ENCODE measurements at places on chromosomes 6 and 20.
A peak's percentile ranks its signal among the peaks of the same experiment; 100 is the strongest.

GRCh38 chr20:49705358-49705757 lies 8.3 kb downstream of the B4GALT5 start:
- peak; percentile 71 for DNase-seq

DNA sequence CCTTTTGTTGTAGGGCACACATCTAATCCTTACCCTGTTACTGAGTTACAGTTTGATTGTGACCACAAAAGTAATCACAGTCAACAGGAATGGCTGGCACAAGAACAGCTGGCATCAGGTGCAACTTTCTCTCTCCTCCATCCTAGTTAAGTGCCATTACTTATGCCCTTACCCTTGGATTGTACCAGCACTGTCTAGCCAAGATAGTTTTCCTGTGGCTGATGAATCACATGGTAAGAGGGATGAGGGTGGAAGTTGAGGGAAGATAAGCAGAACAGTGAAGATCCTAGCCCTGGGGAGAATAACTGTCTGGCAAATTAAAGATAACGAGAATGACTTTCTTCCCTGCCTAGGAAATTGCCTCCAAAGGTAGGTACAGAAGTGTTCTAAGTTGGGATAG lies 42.0 kb downstream of the RNF217 start:
- no peak for DNase-seq

DNA sequence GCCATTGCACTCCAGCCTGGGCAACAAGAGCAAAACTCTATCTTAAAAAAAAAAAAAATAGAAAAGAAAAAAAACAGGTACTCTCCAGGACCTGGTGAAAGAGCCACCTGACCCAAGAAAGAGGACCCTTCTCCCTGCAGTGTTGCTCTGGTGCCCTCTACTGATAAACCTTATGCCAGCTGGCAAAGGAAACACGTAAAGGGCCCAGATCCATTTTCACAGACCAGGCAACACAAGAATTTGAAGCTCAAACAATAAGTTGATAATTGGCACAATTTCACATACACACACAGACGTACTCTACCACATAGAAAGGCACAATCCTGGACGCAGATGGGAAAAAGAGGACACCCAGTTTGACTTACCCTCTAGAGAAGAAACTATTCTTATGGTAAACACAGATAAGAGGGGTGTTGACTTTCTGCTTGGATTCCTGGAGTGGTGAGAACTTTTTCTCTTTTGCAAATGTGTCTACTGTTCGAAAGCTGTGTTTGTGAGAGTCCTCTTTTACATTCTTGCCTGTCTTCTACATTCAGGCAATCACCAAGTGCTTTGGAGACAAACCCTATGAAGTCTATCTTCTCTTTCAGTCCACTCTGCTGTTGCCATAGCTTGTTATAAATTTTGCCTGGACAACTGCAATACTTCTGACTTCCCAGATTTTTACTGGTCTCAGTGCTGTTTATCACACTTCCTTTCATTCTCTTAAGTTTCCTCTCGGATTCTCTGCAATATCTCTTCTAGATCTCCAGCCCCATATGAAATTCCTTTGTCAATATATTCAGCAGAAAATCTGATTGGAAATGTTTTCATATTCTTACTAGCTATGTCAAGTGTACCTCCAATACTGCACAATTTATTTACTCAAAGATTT lies 6.4 kb upstream of the SNRPB start:
- DNase-seq, result no peak

GRCh38 chr6:3294921-3295871 lies 36.4 kb downstream of the PSMG4 start:
- DNase-seq, result no peak

DNA sequence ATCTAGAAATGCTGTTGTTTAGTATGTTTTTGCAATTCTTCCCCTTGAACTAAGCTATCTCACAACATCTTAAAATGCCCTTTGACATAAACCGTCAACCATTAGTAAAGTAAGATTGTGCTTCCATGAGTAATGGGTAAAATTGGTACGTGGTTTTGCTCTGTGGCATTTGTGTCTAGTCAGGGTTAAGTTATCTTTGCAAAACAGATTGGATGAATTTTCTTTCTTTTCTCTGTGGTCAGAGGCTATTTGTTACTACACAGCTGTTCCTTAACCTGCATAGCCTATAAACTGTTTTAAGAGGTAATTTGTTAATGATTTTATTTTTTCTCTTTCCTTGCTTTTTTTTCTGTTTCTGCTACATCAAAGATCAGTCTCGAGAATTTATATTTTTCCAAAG lies 75.4 kb downstream of the RPP40 start:
- no peak for DNase-seq

DNA sequence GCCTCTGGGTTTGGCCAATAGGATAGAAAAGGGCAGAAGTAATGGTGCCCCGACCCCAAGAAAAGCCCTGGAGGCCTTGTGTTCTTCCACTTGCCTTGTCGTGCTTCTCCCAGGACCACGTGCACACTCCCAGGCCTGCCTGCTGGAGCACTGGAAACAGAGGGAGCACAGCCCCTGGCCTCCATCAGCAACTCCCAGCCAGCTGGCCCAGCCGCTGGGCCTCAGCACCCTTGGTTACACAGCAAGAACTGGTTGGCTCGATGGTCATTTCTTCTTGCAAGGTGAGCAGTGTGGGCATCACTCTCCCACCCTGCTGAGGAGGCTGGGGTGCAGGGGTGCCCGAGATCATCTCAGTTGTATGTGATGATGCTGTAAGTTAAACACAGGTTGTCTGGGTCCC lies 69.2 kb upstream of the CST7 start:
- DNase-seq, result no peak

GRCh38 chr6:131398176-131398575 lies 174.8 kb upstream of the ARG1 start:
- DNase-seq, result no peak

GRCh38 chr6:51788121-51788520 lies 299.3 kb downstream of the PKHD1 start:
- DNase-seq, result no peak

Data from GM13976 (cell line).